NCI-H1436 treated with DMSO at 0.1 percent for 48 hours (cell line): ENCODE measurements at places on chromosomes 3 and 15.

DNA sequence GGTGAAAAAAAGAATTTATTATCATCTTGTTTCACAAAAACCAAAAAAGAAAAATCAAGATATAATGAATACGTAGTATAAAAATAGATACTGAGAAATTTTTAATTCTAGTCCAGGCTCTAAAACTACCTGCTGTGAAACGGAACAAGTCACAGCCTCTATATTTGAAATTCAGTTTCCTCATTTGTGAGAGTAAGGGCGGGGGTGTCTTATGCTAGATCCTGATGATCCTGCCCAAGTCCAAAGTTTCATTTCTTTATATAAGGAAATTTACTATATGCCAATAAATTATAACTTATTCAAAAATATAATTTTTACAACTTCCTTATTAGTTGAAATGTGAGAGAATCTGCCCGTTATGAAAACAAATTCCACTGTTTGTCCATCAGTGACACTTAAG is 385.7 kb downstream of the CGGBP1 start:
- DNase-seq, result no peak

DNA sequence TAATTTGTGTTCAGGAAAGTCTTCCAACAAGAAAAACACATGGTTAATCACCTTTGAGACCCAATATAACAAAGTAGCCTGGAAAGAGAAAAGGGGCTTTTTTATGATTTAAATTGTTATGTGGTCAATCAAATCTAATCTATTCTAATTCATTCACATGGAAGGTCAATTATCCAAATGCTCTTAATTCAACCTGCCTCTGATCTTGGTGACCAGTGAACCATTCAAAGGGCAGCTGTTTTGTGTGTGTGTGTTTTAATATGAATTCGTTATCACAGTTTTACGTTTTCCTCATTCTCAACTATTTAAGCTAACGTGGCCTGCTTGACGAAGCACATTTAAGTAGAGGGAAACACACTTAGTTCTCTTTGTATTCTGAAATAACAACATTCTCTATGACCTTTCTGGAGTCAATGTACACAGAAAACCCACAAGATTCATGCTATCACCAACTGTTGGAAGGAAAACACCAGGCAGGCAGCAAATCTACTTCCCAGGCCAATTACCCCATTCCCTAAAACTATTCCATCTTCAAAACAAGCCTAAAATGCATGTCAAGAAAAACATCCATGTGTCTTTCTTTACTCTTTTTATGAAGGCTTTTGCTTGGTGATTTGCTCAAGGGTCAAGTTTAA is 195.4 kb downstream of the SUCLG2 start:
- no peak for DNase-seq

DNA sequence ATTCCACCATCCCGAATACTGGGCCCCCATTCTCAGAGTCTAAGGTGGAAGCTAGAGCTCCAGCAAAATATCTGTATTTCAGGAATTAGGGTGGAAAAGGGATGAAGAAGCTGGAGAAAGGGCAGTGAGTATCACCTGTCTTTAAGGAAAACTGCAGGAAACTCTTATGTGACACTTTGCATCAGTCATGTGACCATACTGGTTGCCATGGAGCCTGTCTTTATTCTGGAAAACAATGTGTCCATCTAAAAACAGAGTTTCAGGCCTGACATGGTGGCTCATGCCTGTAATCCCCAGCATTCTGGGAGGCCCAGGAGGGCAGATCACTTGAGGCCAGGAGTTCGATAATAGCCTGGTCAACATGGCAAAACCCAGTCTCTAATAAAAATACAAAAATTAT is 52.9 kb upstream of the FSIP1 start:
- DNase-seq, result no peak

GRCh38 chr3:123818324-123818920 is 65.7 kb downstream of the MYLK start:
- DNase-seq, result no peak

- no peak for DNase-seq
Observed at GRCh38 chr3:146342989-146343388, 92.1 kb upstream of the PLSCR4 start.

GRCh38 chr3:98886525-98886924 is 15.0 kb downstream of the DCBLD2 start:
- DNase-seq, result no peak

DNA sequence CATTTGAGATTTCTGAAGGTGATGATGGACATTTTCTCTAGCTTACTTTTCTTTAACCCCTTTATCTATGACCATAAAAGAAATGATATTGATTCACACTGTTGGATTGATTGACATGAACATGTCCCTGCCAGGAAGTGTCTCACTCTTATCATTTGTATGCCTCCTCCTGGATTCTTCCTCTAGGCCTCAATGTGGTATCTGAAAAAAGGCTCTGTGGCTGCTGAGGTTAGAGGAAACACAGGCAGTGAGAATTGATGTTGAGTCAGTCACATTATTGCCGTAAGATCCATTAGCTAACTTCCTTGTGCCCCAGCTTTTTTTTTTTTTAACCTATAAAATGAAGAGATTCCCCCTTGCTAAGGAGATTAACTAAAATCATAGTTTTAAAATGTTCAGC is 8.0 kb upstream of the THRB start:
- no peak for DNase-seq

GRCh38 chr15:82663186-82663600 is 16.0 kb upstream of the CPEB1 start:
- DNase-seq, result no peak

DNA sequence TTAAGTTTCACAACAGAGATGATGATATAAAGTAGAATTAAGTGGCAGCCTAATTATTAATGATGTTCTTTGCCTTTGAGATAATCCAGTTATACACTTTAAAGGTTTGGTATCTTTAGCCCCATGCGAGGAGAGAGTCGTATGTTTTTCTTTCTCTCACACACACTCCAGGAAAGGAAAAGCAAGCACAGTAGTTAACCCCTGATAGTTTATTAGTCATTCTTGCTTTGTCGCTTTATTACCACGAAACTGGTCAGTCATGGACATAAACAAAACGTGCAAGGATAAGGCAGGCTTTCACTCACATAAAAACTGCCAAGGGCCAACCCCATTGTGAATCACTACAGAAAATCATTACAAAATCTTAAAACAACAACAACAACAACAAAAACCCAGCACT is 866.9 kb downstream of the FHIT start:
- DNase-seq, result no peak

GRCh38 chr3:183764847-183765731 is 60.3 kb downstream of the MAP6D1 start:
- no peak for DNase-seq

DNA sequence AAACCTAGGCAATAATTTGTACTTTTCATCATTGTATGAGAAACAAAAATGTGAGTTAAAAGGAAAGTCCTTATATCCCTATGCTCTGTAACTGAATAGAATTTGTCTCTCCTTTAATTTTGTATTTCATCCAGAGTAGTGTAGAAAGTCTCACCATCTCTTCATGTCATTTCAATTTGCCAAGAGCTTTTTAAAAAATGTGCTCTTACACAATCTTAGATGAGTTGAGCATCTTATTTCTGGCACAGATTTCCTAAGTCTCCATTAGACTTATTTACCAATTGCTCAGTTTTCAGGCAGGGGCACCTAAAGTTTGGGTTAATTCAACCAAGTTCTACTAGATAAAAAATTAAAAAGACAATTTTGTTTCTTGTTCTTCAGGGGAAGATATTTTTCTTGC is 201.5 kb upstream of the RBMS3 start:
- DNase-seq, result no peak

DNA sequence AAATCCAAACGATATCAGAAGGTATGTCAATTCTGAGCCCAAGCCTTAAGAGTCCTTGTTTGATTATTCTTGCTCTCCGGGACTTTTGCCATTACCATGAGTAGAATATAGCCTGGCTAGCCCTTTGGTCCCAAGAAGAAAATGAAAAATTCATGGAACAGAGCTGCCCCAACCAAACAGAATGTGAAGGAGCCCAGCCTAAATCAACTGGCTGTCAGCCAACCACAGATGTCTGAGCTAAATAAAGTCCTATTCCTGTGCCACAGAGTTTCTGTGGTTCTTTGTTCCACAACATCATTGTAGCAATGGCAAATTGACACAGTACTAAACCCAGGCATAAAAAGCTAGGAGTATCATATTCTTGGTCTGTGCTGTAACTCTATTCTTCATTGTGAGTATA is 185.2 kb downstream of the CPNE4 start:
- no peak for DNase-seq

DNA sequence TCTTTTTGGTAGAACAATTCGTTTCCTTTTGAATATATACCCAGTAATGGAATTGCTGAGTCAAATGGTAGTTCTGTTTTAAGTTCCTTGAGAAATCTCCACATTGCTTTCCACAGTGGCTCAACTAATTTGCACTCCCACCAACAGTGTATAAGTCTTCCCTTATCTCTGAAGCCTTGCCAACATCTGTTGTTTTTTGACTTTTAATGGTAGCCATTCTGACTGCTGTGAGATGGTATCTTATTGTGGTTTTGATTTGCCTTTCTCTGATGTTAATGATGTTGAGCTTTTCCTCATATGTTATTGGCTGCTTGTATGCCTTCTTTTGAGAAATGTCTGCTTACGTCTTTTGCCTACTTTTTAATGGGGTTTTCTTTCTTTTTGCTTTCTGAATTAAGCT is 270.6 kb upstream of the MEIS2 start:
- DNase-seq, result no peak

GRCh38 chr3:23760871-23761373 is 44.8 kb upstream of the UBE2E1 start:
- no peak for DNase-seq

DNA sequence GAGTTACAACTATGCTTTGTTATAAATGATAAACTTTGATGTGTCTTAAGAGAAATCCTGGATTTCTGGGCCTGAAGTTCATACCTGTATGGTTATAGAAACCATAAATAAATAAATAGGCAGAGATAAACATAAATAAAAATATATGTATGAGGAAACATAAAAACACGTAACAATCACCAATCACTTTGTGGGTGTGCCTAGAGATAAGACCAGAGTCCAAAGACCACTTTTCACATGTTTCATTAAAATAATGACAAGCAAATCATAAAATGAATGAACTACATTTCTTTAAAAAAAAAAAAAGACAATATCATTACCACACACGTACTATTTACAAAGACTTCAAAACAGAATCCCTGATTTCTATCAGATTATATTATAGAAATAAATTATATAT is 14.1 kb downstream of the PIK3R4 start:
- DNase-seq, result no peak

- no peak for DNase-seq
Observed at GRCh38 chr3:192042116-192042515, 581.2 kb downstream of the PYDC2 start.

GRCh38 chr3:128854475-128854874 is 24.9 kb upstream of the ACAD9 start:
- DNase-seq, result no peak

DNA sequence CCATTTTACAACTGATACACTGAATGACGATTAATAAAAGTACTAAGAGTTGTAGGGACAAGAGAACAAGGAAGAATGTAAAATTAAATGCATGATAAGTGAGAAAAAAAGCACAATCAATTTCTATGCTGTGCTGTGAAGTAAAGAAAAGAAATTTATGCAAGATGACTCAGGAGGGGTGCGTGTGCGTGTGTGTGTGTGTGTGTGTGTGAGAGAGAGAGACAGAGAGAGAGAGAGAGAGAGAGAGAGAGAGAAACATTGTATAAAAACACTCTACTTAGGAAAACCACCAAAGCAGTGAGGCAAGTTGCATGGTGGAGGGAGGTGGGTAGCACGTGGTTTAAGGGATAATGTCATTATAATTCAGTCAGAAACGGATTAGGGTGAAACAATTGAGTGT is 580.8 kb upstream of the ALCAM start:
- no peak for DNase-seq

DNA sequence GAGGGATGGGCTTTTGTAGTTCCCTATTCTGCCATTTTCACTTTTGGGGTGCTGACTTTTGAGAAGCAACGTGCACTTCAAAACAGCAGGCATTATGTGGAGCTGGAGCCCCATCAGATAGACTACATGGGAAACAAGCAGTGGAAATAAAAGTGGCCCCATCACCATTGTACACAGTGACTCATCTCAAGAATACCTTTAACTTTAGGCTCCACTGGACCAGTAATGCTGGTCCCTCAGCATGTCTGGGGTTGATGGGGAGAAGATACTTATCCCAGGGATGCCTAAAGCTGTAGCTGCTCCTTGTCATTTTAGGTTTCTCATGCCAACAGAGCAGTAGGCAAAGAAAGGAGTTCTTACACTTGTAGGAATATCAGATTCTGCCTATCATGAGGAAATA is 45.0 kb downstream of the LSM3 start:
- DNase-seq, result no peak

GRCh38 chr3:14439501-14440167 is 37.2 kb downstream of the SLC6A6 start:
- no peak for DNase-seq

- DNase-seq, result no peak
Observed at GRCh38 chr3:50153782-50154475, 1.2 kb upstream of the SEMA3F start.

- DNase-seq, result no peak
Observed at GRCh38 chr15:62060896-62061280, 641 bp upstream of the VPS13C start.

DNA sequence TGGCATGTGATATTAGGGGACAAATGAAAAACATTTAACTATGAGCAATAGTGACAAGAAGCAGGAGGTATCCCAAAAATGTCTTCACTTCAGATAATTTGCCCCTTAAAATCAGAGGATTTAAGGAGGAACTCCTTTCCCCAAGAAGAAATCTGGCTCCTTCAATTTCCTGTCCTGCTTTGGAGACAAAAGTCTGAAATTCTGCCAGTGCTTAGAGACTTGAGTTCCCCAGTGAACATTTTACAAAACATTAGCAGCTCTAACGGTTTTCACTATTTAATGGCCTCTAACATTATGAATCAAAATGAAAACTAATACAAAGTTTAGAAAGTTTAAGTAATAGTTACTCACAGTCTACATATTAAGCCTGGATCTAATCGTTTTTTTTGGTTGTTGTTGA is 40.3 kb upstream of the ZNF385D start:
- no peak for DNase-seq

DNA sequence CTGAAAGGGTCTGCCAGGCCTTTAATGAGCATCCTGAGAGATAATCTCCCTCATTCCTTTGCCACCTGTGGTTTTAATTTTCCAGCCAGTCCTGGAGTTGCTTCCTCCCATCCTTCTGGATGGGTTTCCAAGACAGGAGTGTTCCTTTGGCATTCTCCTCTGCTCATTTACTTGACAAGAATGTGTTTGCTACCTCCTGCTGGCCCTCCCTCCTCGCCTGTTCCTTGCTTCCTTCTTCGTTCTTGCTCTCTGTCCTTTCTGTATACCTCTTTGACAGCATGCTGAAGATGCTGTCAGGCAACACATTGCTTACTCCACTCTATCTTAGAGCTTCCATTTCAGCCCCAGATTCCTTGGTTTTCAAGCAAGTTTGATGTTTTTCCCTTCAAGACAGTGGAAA is 46.0 kb downstream of the ERC2 start:
- DNase-seq, result no peak

GRCh38 chr3:34053626-34054025 is 255.2 kb downstream of the PDCD6IP start:
- no peak for DNase-seq
